ENCODE measurements at places on chromosomes 5 and 9.

- DNase-seq: no peak
Observed at GRCh38 chr9:108836319-108836718, 19.5 kb downstream of the ACTL7B start.

DNA sequence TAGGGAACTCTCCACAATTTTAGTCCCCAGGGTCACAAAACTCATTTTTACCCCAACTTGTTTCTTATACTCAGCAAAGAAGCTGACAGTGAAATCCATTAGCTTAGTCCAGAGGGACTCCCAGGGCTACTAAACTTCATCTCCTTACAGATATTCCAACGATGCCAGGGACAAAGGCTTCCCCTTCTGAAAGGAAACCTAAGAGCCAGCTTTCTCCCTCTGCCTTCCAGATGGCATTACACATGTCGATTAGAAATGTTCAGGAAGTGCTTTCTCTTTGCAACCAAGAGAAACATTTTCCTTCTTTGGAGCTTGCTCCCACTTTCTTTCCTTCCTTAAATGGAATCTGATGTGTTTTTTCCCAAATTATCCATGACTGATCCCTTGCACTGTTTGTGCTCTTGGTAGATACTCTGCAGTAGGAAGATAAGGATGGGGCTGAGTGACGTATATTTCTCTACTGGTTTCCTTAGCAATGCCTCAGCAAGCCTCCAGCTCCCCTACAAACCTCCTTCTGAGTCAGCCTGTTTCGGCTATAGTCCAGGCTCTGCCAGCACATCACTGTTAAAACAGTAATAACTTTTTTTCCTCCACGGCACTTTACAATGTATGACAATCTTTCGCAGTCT, 43.0 kb upstream of the HTR4 start:
- no peak for DNase-seq

- no peak for DNase-seq
Observed at GRCh38 chr5:174623018-174623417, 101.4 kb upstream of the MSX2 start.

GRCh38 chr9:38024036-38024681, 44.9 kb downstream of the SHB start:
- no peak for DNase-seq

DNA sequence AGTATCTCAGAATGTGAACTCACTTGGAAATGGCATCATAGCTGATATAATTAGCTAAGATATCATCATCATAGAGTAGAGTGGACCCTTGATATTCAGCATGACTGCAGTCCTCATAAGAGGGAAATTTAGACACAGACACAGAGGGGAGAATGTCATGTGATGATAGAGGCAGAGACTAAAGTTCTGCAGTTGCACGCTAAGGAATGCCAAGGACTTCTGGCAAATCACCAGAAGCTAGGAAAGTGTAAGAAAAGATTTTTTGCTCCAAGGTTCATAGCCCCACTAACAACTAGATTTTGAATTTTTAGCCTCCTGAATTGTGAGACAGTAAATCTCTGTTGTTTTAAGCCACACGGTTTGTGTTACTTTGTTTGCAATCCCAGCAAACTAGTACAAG, 612.6 kb upstream of the ST8SIA4 start:
- DNase-seq: no peak

DNA sequence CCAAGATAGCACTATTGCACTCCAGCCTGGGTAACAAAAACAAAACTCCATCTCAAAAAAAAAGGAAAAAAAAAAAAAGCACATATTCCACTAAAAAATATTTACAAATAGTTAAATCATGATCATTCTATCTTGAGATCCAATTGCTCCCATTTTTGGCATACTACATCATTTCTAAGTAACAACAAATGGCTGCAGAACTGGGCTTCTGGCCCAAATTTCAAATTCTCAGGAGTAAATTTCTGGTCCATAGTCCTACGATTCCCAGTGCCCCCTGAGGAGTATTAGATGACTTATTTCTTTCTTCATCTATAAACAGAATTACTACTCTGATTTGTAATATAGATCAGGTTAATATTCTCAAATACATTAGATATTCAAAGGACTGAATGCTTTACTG, 62.1 kb downstream of the CEMIP2 start:
- DNase-seq: no peak

DNA sequence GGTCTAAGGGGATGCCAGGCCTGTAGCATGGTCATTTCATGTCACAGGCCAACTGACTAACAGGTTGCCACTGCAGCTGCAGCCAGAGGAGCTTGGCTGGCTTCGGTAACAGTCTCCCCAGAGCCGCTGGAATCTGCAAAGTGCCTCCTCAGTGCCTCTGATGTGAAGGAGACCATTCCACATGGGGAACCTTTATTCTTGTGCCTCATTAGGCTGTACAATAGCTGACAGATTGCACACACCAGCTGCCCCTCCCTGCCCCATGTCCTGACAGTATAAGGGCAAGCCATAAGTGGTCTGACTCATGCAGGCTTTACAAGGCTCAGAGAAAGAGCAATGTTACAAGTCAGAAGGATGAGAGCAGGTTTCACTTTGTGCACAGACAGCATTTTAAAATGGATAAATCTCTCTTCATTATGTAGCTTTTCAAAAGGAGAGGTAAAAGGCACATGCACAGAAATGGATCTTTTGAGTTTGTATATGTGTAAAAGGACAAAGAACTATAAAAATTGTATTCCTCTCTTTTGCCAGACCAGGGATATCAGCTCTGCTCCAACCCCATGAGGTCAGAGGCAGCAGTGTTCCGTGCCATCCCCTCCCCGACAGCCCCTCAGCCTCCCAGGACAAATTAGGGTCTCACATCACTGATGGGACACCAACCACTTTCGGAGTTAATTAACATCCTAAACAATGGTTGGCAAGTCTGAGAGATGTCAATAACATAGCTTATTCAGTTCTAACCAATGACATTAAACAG, 467.8 kb downstream of the TMEM232 start:
- DNase-seq: no peak
